Neural progenitor cell (in vitro differentiated cells): ENCODE measurements at places on chromosomes 3 and 15. TPM values are rescaled to one million over a fixed set of nuclear protein-coding genes. Genes with fewer than 3 reads are reported as not detected.

GRCh38 chr3:195522254-195523023, 20.7 kb downstream of the PPP1R2 start:
- peak; percentile 30 for DNase-seq

DNA sequence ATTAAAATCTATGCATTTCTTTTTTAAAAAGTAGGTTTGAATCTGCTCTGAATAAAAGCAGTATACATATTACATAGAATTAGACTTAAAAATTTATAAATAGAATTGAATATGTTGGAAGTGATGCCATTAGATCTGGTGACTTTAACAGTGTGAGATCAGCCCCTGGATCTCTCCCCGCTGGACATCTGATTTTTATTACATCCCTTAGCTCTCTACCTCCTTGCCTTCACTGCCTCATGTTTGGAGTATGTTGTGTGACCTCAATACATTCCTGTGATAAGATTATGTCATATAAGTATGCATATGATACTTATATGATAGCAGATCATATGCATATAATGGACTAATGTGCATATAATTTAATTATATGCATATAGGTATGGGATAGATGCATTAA, 643.4 kb upstream of the NR2F2 start:
- DNase-seq, result no peak

GRCh38 chr3:44954962-44955361, 21.0 kb downstream of the ZDHHC3 start:
- DNase-seq, result no peak

- no peak for DNase-seq
These were observed 2.5 kb downstream of the TM4SF1 start for GRCh38 chr3:149374793-149375500.

DNA sequence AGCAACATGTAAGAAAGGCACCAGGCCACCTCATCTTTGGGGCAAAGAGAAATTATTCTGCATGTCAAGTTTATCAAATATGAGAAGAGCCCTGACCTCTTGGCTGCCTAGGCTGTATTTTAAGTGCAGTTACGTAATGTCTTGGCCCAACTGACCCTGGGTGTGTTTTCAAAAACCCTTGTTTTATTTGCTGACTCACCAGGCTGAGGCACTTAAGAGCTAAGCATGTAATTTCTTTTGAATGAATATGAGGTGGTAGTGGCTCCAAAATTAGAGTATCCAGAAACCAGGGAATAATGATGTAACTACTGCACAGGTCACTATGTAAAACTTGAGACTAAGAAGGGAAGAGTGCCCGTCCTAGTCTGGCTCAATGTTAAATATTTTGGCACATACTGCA, 24.3 kb downstream of the PGPEP1L start:
- DNase-seq, result no peak

- DNase-seq, result no peak
These were observed 12.2 kb downstream of the ZFAND6 start for GRCh38 chr15:80071652-80072051.

DNA sequence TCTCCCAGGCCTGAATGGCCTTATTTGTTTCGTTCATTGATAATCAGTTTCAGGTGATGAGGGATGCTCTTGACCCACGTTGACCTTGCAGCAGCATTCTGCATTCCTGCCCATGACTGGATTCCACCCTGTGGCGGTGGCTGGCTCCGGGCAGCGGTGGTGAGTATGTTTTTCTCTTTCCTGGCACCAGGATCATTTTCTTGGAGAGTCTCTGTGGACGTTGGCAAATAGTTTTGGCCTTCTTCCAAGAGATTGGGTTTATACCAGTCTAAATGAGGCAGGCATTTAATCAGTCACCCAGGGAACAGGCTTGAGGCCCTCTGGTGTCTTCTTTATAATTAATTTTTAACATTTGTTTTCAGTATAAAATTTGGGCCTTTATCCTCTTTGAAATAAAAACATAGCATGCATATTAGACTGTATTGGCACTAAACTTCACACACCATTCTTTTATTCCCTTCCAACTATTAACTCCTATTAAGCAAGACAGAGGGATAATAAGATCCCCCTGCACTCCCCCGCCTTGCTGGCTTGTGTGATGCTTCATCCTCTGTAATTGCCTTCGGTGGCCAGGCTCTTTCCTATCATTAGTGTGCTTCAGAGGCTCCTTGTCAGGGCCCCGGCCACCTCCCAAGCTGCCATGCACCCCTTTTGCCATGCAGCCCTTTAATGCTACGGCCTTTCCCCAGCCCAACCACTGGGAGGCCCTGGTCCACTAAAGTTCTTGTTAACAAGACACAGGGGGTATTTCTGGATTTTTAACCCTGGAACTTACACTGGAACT, 176.2 kb upstream of the TOPAZ1 start:
- DNase-seq, result peak; percentile 56

The LMOD3 gene
- not detected in 2 replicates for total RNA-seq

The SAMD7 gene
- not detected in 2 replicates for total RNA-seq

The CFAP92 gene
- 5.3 and 5.5 TPM in 2 replicates for total RNA-seq

The CPEB1 gene
- 2.1 and 5.8 TPM in 2 replicates for total RNA-seq

The PLA1A gene
- not detected in 2 replicates for total RNA-seq

The TRPM1 gene
- total RNA-seq, result not detected in 2 replicates
